ENCODE measurements at places on chromosomes 6 and 20. TPM values are rescaled to one million over a fixed set of nuclear protein-coding genes. Genes with fewer than 3 reads are reported as not detected.

BHLHE23 gene
- not detected for total RNA-seq

GRCh38 chr6:161074496-161075121 is 83.0 kb downstream of the MAP3K4 start:
- no peak for DNase-seq

- DNase-seq, result no peak
Observed at GRCh38 chr6:105116150-105116549, 63.7 kb downstream of the POPDC3 start.

PNPLA1 gene
- not detected for total RNA-seq

DNA sequence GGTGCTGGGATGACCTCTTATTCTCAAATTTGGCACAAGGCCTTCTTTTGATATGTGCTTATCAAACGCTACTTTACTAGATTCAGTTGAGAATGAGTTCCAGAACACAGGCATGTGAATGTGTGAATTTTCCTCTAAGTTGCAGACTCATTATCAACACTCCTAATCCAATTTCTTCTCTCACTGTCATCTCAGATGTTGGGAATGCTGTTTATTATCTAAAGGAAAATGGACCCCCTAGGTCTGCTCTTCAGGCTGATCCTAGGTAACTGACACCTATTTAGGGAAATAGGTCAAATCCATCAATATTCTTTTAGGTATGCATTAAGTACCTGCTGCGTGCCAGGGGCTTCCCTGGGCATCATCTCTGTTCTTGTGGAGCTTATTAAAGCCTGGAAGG is 215.0 kb upstream of the NOX3 start:
- no peak for DNase-seq

PLCB1 gene
- 2.3 TPM for total RNA-seq

DNA sequence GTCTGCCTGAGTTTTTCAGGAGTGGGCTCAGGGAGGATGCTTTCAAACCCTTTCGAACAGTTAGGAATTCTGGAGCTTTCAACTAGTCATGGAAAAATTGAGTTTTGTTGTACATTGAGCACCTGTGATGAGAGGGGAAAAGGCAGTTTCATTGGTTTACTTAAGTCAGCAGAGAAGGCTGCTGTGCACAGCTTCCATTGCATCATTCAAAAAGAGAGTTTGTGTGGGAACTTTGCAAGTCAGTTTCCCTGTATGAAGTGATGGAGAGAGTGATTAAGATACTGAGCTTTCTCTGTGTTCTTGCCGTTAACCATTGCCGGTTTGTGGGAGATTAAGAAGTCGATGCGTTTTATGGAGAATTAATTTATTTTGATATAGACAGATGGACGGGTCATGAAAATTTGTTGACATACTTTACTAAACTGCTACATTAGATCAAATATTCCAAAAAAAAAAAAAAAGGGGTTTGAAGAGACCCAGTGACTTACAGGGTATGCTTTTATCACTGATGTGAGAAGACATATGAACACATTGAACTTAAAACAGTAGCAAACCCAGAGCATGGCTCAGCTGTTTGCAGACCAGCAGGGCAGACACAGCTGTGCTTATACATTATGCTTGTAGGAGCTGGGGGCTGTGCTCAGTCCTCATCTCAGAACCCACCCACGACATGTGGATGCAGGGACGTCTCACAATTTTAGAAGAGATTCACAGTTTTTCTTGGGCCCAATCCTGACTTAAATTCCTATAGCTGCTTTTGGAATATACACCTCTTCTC is 234.1 kb downstream of the SOX4 start:
- DNase-seq, result no peak

TOP1 gene
- total RNA-seq, result 15.0 TPM

GRCh38 chr6:94269256-94269655 is 849.9 kb upstream of the EPHA7 start:
- DNase-seq, result no peak

FAM83D gene
- total RNA-seq, result 73.0 TPM

REM1 gene
- not detected for total RNA-seq

MARCKS gene
- total RNA-seq, result 215 TPM

DNA sequence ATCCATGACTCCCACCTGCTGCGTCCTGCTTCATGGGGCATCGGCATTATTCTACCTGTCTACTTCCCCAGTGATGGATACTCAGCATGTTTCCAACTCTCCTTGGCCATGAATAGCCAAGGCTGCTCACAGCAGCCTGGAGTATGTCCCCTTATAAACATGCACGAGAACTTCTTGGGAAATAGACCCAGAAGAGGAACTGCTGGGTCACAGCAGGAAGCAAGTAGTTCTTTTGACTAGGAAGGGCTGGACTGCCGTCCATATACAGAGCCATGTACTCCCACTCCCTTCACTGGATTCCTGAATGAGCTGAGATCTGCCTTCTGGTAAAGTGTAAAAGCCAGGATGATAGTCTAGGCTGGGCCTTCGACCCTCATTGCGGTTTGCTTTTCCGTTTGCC is 106.3 kb upstream of the KCNK16 start:
- no peak for DNase-seq

- no peak for DNase-seq
Observed at GRCh38 chr20:59573837-59574236, 30.5 kb upstream of the PHACTR3 start.

KCNK5 gene
- 5.2 TPM for total RNA-seq

DNA sequence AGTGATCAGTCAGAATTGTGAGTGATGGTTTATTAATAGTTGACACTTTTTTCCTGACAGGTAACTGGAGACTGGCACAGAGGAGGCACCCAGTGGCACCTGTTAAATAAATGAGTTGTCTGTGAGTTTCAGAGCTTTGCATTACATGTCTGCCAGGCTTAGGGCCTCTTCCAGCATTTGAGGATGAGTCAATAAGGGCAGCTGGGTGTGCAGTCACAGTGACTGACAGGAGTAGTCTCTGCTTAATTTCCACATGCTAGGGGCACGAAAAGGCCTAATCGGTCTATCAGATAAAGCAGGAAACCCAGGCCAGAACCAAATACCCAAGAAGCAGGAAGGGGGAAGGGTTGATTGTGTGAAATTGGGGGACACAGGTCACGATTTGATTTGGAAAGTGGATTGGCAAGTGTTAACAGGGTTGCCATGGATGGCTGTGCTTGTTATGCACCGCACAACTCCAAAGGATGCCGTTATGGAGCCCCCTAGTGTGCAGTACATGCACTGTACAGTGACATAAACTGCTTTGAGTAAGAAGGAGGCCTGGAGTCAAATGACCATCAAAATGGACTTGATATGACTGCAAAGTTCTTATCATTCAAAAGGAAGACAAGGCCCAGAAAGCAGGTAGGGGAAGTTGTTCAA is 111.9 kb upstream of the GGTLC1 start:
- DNase-seq, result no peak

- DNase-seq, result no peak
Observed at GRCh38 chr6:29924287-29924686, 18.0 kb upstream of the HLA-A start.

DNA sequence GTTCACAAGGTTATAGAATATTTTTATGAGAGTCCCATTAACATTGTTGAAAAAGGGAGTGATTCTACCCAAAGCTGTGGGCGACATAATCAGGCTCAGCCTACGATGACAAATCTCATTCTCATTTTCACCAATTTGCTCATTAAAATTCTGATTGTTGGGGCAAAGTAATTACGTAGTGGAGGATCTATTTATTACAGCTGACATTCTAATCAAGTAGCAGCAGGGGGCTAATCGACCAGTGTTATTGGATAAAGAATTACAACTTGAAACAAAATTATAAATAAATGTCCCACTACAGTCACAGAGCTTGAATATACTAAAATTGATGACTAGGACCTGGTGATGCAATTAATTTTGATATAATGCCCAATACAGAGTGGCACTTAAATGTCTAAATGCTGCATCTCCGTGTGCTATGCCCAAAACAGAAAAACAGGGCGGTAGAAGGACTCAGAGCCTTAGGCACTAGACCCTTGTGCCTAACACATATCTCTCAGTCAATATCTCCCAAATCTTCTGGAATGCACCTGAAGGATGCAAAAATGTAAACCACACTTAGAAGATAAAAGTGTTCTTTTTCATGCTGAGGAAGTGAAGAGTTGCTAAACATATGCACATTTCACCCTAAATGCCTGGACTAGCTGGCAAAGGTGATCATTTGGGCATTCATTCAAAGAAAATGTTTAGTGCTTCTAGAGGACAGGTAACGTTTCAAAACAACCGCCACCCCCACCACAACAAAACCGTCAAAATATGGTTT is 88.3 kb downstream of the CD24 start:
- no peak for DNase-seq

DNA sequence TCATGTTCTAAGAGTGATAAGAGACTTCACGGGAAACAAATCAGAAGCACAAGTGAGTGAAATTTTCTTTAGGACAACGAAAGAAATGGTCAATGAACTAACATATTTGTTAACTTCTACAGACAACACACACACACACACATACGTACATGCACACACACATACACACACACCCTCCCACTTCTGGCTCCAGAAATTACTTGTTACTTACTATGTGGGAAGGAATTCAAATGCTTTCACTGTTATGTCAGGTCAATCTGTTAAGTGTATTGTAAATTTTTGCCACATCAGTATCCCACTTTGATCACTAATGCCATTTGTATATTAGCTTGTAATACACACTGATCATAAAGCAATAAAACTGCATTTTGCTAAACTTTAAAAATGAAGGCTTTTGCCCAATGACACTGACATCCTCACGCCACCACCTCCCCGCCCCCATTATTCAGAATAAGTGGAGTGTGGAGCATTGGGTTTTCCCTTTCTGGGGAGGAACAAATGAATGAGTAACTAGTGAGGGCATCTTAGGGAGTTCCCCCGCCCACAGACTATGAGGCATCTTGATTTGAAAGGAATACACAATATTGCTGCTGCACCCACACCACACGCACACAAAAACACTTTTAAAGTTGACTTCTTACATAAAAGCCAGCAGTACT is 76.2 kb downstream of the ATXN1 start:
- DNase-seq, result peak; percentile 93

COL11A2 gene
- total RNA-seq, result 5.5 TPM

DNA sequence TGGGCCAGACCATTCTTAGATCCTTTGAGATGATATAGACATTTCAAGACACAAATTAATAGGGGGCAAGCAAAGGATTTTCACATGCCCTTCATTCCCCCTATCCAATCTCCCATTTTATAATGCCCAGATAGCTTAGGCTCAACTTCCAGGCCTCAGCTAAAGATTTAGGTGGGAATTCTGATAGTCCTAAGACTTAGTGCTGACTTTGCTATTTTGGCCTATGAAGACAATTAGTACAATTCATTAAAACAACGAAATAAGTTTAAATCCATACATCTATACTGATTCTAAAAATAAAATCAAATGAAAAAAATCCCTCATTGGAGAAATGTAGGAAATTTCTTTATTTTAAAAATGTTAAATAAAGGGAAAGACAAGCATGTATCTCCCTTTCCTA is 259.5 kb downstream of the CBLN4 start:
- no peak for DNase-seq

DNA sequence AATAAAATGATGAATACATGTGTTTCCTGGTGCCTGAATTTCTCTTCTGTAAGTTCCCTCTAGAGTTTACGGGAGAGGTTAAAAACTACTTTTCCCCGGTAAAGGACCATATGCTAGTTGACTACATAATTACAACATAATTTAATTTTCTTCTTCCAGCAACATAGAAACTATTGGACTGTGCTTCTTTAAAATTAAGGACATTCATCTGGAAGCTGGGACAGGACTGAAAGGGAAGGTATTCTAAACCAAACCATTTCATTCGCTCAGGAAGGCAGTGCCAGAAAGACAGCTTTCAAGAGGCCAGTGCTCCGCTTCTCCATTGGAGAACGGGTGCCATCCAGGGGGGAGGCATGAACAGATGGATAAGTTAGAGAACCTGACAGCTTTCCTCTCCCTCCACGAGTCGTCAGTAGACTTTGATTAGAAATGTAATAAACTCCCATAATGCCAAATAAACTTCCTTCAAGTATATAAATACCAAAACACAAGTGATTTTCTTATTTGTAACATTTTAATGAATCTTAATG is 458.0 kb upstream of the SOX4 start:
- DNase-seq, result no peak

CST1 gene
- not detected for total RNA-seq

ADGRF5 gene
- total RNA-seq, result 0.11 TPM

GRCh38 chr6:42514745-42515144 is 49.1 kb upstream of the UBR2 start:
- no peak for DNase-seq

GRCh38 chr6:163457637-163458561 is 43.4 kb downstream of the QKI start:
- DNase-seq, result peak; percentile 79

FOXS1 gene
- 2.0 TPM for total RNA-seq

GRCh38 chr20:19027971-19028370 is 184.5 kb upstream of the SLC24A3 start:
- DNase-seq, result no peak

DNA sequence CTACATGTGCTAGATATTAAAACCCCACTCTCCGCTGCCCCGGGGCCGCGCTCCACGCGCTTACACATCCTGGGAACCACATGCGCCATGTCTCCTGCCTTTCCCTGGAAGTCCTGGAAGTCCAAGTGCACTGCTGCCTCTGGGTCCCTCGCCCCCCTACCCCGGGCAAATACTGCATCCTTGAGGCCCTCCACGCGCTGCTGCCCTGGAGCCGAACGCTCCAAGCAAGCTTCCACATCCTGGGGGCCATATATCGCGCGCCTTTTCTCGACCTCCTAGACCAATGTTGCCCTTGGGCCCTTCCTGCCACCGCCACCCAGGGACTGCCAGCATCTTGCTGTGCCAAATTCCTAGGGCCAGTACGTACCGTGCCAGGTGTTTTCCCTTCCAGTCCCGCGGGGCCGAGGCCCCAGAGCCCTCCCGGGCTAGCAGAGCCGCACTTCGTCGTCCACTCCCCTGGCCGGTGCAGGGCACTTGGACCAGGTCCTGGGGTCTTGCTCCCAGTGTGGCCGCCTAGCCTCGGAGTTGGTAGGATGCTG is 779 bp upstream of the KCNG1 start:
- DNase-seq, result no peak

SMLR1 gene
- total RNA-seq, result not detected

GRCh38 chr20:57594092-57594951 is 25.9 kb downstream of the ZBP1 start:
- peak; percentile 35 for DNase-seq

DNA sequence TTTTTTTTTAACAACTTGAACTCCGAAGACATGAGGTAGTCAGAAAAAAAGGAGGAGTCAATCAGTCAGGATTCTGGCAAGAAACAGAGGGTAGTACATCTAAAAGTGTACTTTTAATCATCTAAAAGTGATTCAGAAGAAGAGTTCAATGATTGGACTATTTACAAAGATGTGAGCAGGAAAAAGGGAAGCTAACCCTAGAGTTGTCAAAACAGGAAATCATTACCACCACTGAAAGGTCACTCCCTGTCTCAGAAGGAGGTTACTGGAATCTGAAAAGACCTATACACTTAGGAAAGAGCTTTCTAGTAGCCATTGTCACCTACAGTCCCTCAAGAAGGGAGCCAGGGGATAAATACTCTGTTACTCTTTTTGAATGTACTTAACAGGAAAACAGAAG is 16.7 kb upstream of the LMBRD1 start:
- no peak for DNase-seq

DNA sequence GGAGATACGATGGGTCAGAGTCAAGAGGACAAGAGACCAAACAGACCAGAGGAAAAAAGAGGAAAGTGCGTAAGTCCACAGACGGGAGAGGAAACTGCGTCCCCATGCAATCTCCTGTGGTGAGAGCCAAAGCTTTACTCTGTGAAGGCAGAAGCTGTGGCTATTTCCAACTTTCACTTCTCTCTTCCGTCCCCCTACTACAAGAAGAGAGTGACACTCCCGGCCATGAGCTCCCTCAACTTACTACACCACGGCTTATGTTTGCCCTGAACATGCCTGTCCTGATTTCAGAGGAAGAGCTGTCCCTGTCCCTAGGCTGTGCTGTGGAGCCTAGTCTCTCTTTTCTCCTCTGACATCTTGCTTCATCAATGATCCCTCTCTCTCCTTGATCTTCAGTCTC is 11.5 kb upstream of the SSR1 start:
- DNase-seq, result no peak

All from Daoy (cell line).